ENCODE measurements at places on chromosomes 4 and X.
A peak's percentile ranks its signal among the peaks of the same experiment; 100 is the strongest.

DNA sequence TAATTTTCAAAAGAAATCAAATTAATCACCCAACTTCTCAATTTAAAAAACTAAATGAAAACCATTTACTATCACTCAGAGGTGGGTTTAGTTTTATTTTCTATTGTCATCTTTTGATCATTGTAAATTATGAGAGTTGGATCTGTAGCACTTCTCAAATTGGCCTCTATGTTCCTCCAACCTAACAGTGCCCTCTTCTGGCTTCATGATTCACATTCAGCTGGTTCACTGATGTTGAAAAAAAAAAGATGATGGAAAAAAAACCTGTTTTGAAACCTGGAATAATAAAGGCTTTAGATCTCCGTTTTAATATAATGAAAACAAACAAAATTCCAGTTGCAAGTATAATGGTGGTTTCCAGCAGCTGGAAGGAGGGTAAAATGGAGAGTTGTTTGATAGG is 2.4 kb upstream of the NBDY start:
- peak; percentile 56 for DNase-seq

DNA sequence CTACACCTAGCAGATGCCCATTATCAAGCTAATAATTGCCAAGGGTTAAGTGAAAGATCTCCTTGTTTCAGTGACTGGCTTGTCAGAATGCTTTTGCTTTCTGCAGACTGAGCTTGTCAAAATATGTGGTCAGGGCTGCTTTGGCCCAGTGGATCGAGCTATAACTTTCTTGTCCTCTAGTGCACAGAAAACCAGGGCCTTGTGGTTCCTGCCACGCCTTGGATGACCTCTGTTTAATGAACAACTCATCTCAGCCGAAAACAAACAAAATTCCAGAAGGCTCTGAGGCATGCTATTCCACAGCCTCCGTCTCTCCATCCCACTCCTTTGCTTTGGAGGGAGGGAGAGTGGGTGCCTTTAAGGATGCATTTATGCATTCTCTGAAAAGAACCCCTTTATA is 11.3 kb downstream of the EVC start:
- no peak for DNase-seq

- no peak for DNase-seq
Measured at GRCh38 chrX:30793767-30794103, 95.3 kb downstream of the TAB3 start.

GRCh38 chr4:36027203-36027602 is 217.1 kb downstream of the ARAP2 start:
- DNase-seq = no peak

DNA sequence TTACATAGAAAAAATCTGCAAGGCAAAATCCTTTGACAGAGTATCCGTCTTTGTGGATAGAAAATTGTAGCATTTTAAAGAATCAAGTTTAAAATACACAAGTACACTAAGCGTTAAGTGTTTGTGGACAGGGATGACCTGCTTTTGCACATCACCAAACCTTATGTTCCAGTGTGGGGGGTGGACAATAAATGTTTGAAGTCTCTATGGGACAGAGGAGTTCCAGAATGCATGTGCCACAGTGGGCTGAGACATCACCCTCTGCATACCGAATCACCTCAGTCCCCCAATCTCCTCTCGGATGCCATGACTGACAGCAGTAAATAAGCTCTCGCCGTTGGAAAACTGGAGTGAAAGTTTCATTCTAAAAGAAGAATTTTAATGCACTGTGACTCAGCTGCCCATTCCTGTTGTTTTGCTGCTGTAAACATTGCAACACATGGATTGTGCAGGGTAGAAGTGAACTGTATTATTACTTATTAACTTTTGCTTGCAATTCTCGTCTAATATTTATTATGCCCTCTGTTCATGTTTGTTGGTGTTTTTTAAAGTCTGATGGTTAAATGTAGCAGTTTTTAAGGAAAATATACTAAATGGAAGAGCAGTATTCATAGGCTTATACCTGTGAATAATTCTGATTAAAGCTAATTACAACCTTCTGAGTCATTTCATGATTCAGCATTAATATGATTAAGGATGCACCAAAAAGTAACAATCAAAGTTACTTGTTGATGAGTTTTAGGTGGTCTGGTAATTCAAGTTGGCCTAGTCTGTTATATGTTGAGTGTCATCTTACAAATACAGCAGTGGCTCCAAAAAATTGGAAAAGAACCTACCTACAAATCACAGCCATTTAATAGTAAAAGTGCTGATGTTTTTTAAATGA is 24.0 kb downstream of the CDKN2AIP start:
- DNase-seq = no peak
